ENCODE measurements at places on chromosomes 2 and 18.

- DNase-seq: no peak
These were observed 75.1 kb downstream of the MYT1L start for GRCh38 chr2:2256011-2256410.

GRCh38 chr2:225022188-225022587, 20.1 kb downstream of the DOCK10 start:
- no peak for DNase-seq

DNA sequence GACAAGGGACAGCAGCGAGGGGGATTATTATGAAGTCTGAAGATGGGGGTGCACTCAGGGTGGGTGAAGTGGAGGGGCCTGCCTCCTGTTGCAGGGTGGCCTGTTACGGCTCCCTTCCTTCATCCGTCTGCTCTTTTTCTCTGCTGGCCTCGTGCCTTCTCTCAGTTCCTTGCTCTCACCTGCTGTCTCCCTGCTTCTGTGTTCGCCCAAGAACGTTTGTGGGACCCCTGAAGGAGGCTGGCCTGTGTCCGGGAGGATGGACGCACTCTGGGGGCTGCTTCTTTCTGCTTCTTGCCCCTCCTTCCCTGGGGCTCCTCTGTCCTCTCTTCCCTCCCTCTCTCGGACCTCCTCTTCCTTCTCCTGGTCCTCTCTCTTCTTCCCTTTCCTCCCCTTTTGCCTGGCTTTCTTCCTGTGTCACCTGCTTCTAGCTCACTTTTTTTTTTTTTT, 13.8 kb downstream of the MROH2A start:
- no peak for DNase-seq

GRCh38 chr18:4119127-4119648, 335.9 kb downstream of the DLGAP1 start:
- no peak for DNase-seq

DNA sequence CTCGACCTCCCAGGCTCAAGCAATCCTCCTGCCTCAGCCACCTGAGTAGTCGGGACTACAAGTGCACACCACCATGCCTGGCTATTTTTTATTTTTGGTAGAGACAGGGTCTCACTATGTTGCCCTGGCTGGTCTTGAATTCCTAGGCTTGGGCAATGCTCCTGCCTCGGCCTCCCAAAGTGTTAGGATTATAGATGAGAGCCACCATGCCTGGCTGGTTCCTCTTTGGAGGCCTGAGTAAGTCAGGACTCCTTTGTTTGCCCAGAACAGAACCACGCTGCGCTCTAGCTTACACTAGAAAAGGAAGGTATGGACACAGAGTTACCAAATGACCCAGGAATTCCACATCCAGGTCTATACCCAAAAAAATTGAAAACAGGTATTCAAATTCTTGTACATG, 135.9 kb upstream of the SLC1A4 start:
- DNase-seq: no peak

DNA sequence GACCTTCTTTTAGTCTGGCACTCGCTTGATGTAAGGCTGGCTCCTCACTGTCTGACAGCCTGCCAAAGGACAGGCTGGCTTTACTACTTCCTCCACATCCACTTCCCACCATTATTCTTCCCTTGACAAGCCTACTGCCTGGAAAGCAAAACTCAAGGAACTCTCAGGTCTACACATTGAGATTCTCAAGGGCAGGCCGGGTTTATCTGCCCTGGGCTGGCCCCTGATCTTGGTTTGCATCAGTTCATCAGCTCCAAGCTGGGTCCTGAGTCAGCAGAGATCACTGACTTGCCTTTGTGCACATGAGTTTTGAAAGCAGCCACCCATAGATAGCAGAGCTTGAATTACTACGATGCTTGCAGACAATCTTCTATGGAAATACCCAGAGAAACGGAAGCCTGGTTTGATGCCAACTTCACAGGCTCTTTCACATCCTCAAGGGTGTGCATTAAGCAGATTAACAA, 53.9 kb downstream of the KCTD18 start:
- DNase-seq: no peak

DNA sequence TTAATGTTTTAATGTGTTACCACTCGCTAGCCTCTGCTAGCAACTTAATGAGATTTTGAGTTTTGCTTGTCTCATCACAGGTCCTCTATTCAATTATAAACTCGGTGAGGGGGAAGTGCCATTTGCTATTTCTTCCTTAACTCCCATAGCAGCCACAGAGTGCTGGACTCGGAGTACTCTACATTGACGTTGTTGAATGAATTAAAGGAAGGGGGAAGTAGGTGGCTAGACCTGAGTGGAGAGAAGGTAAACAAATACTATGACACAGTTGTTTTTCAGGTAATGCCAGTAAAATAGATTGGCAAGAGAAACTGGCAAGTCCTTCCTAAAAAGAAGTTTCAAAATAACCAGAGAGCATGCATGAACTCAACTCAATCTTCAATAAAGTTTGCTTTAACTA, 339.3 kb downstream of the HRH4 start:
- no peak for DNase-seq

GRCh38 chr2:123207245-123207644, 817.8 kb upstream of the CNTNAP5 start:
- no peak for DNase-seq

- no peak for DNase-seq
These were observed 164.5 kb downstream of the RBM43 start for GRCh38 chr2:151097128-151097527.

DNA sequence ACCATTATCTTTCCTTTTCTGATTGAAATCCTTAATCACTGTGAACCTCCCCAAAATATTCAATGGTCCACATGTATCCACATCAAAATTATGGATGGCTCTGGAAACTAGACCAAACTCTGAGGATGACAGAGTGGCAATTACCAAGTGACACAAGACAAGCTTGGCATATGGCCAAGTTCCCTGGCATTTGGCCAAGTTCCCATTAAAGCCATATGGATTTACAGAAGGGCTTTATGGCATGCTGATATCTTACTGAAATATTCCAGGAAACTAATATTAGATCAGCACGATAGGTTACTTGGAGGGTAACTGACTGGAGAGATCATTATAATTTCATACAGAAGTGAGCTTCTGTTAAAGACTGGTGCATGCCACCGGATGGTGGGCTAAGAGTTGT, 21.9 kb upstream of the CERS6 start:
- DNase-seq: no peak

GRCh38 chr2:67923696-67924095, 139.1 kb downstream of the C1D start:
- DNase-seq: no peak

- DNase-seq: no peak
These were observed 146.9 kb upstream of the TPO start for GRCh38 chr2:1266351-1266750.

- DNase-seq: no peak
These were observed 15.0 kb upstream of the TRAF3IP1 start for GRCh38 chr2:238305092-238305862.

DNA sequence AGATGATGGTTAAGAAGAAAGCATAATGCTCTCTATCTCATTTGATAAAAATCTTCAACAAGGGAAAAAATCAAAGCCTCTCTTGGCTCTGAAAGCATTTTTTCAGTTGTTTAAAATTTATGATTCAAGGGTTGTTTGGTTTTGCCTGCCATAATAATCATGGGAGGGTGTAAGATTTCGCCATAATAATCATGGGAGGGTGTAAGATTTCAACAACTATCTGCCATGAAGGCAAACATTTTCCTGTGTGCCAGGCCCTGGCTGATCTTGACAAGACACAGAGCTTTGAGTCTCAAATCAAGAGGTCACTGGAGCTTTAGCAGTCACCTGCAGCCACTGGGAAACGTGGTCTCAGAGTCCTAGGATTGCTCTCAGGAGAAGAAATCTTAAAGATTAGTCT, 175.1 kb upstream of the PIEZO2 start:
- no peak for DNase-seq
